CD4-positive, alpha-beta T cell treated with Interleukin-2 at 100 ng/mL for 4 hours (primary cell): ENCODE measurements at places on chromosomes 1 and 21.

- no peak for DNase-seq
Observed at GRCh38 chr1:3133686-3134085, 64.7 kb downstream of the PRDM16 start.

- DNase-seq: no peak
Observed at GRCh38 chr1:231541842-231542241, 13.4 kb downstream of the TSNAX start.

DNA sequence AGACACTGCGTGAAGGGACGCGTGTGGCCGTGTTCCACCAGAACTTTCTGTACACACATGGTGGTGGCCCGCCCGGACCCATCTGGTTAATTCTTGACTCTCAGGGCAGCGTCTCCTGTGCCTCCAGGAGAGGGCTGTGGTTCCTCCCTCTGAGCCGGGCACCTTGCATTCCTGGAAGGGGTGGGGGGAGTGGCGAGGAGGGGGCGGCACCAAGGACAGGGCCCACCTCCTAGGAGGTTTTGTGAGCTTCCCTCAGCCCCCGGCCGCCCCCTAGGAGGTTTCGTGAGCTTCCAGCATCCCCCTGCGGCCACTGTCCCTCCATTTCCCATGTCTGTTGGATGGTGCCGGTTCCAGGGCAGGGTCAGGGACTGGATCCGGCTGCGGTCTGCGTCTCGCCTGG is 28.9 kb downstream of the FAAP20 start:
- DNase-seq: no peak

- no peak for DNase-seq
Observed at GRCh38 chr1:54428837-54429518, 22.8 kb upstream of the SSBP3 start.

- DNase-seq: no peak
Observed at GRCh38 chr1:154578058-154578418, 10.5 kb downstream of the CHRNB2 start.

GRCh38 chr1:202750024-202750423 is 39.8 kb upstream of the SYT2 start:
- DNase-seq: no peak
